Activated T-helper 1 cell treated with anti-CD3 and anti-CD28 coated beads, Interleukin-2, amount 50 U/mL, for 16 hours (primary cell): ENCODE measurements at places on chromosomes 16 and 17.

- DNase-seq, result no peak
These were observed 29.3 kb downstream of the GLP2R start for GRCh38 chr17:9855036-9855435.

GRCh38 chr17:75006653-75007052 lies 5.8 kb upstream of the MRPL58 start:
- DNase-seq, result no peak

DNA sequence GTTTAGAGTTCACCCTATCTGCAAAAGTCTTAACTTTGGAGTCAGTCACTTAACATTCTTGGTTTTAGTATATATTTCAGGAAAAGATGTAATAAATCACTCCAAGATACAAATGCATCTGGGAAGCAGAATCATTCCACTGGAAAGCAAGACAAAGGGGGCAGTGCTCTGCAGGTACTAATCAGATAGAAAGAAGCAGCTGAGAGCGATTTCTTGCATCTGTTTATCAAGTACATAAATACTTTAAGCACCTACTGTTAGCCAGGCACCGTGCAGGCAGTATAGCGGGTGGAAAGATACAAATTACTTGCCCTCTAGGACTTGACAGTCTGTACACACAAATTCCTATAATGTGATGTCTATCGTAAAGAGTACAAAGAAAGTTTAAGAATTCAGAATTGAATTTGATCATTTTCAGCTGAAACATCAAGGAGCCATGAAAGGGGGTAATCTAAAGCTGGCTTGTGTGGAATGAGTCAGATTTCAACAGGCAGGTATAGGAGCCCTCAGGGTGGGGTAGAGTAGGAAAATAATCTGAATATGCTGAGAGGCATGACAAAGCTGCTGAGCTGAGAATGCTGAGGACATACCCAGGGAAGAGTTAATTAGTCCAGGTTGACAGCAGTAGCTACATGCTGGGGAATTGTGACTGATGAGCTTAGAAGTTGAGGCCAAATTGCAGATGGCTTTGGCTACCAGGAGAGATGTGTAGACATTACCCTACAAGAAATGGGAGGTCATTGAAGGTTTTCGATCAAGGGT lies 110.2 kb downstream of the CA10 start:
- DNase-seq, result no peak

- DNase-seq, result no peak
These were observed 13.8 kb upstream of the CD79B start for GRCh38 chr17:63945784-63946439.

DNA sequence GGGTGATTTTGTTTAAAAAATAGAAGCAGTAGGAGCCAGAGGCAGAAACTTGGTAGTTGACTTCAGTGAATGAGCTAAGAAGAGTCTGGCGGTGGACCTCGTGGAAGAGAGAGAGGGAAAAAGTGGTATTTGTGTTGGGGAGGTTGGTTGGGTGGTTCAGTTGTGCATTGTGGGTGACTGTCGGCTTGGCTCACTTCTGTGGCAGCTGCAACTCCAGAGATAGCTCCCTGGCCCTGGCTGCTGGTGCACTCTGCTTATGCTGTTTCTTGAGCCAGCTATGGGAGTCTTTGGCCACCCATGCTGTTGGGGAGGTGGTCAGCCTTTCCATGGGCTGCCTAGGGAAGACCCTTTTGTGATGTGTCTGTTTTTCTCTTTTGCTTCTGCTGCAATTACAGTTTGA lies 50.4 kb upstream of the CRISPLD2 start:
- DNase-seq, result no peak
